ENCODE measurements at places on chromosomes 5 and 9.

DNA sequence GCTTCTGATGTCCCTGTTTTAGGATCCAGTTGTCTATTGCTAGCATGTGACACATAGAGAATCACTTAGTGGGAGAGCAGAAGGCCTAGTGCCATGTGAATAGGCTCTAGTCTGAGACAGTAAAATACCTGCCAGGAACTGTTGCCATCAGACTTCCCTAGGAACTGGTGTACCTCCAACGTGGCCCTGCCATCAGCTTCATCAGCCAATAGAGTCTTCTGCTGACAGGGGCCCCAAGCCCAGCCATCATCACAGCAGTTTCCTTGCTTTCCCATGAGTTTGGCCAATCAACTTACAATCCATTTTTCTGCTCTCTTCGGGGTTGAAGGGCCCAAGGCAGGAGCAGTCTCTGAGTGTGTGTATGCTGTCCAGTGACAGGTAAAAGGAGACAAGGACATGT is 128.4 kb upstream of the ADRA1B start:
- no peak for DNase-seq

DNA sequence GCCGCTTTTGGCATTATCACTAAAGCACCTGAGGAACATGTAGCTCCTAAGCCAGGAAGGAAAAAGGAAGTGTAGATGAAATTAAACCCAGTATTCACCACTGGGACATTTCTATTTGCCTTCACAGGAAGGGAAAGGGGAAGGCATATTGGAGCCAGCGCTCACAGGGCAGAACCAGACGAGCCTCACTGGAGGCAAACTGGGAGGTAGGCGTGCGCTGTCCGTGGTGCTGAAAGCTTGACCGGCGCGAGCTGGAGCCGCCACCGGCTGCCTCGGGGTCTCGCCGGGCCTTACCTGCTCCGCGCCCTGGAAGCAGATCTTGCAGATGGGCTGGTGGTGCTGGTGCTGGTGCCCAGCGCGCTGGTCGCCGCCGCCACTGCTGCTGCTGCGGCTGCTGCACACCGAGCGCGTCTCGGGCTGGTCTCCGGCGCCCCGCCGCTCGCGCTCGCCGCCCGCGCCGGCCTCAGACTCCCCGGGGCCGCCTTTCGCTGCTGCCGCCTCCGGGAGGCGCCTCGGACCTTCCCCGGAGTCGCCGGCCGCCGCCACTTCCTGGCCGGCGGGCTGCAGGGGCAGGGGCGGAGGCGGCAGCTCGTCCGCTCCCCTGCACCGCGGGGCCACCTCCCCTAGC is 732 bp downstream of the MARCHF11 start:
- DNase-seq = peak; percentile 0

DNA sequence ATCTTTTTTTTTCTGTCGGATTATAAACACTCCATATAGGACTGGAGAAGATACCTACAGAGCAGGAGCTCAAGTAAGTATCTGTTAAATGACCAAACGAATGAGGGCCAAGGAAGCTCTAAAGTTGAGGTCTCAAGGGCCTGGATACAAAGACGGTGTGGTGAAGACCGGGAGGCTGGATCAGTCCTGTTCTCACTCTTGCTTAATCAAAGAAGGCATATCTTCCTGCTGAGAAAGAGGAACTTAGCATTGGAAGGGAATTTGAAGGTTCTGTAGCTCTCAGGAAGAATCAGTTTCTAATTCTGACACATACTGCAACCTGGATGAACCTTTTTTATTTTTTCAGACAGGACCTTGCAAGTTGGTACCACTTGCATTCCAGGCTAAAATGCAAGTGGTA is 28.3 kb upstream of the PAX5 start:
- DNase-seq = no peak

- no peak for DNase-seq
Observed at GRCh38 chr5:53590759-53591158, 30.3 kb downstream of the NDUFS4 start.

- no peak for DNase-seq
Observed at GRCh38 chr9:20442461-20443319, 179.6 kb downstream of the MLLT3 start.

DNA sequence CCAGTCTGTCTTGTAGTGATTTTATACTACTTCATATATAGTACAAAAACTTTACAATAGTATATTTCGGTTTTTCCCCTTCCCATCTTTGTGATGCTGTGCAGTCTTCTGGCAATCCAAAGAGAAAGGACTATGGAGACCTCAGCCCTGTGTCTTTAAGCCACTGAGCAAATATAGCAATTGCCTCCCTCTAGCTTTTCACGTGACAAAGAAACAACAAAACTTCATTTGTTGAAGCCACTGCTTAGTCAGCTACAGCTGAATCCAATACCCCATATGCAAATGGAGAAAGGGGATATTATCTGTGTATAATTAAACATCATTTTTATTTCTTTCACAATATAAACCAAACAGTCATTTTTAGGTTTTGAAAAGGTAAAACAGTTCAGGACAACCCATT is 142.8 kb upstream of the STK32A start:
- DNase-seq = no peak

DNA sequence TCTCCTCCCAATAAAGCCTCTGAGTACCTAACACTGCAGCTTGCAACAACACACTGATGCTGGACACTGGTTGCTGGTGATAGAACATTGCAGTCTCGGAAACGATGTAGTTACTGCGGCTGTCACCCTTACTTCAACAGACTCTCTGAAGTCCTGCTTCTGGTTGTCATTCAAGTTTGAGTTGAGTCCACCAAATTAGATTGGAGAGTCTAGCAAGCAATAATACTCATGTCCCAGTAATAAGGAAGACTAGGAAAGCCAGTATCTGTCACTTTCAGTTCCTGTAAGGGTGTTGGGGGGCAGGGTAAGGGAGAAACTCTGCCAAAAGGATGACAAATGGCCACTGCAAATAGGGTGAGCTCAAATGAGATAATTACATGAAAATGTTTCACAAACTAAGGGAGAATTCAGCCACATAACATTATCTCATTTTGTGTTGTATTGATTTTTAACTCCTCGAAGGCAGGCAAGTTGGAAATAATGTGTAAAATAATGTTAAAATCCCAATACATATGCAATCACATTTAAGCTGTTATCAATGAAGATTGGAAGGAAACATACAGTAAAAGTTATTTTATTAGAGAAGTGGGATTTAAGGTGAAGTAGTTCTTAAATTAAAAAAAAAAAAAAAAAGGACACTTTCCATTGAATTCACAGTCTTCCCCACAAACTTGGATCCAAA is 849 bp upstream of the IFT74 start:
- DNase-seq = no peak

DNA sequence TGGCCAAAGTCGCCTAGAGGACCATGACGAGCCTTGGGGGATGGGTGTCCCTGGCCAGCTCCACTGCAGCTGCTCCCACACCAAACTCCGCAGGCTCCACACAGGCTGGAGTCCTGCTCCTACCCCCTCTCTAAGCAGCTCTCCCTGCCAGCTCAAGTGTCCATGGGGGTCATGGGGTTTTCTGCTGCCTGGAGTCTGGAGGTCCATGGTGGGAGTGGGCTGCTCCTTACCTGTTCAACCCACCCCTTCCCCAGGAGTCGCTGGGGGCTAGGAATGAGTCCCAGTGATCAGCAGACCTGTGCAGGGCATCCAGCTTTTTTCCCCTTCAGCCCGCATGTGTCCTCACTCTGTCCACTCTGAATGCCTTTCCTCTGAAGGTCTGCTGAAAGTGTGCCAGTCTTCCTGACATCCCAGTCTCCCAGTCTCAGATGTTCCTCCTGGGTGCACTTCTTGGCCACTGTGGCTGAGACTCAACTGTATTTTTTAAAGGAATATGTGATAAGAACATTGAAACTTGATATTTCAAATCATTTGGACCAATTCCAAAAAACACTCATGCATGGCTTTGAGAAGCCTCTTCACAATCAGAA is 261.3 kb upstream of the ANKH start:
- no peak for DNase-seq

GRCh38 chr5:163846512-163846911 is 341.1 kb downstream of the MAT2B start:
- no peak for DNase-seq

DNA sequence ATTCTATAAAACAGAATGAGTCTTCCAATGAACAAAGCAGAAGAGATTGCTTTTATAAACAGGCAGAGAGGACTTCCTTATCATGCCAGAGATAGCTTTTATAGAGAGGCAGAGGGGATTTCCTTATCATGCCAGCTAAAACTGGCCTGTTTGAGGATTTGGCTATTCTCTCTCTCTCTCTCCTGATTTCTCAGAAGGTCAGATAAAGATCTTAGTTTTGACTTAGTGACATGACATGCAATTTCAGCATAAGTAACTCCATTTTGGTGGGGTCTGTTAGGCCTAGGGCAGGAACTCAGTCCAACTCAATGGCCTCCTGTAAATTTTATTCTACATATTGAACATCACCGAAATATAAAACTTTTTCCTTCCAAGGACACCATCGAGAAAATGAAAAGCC is 31.5 kb upstream of the DENND4C start:
- no peak for DNase-seq

- DNase-seq = no peak
Observed at GRCh38 chr5:11584017-11584416, 320.2 kb downstream of the CTNND2 start.

DNA sequence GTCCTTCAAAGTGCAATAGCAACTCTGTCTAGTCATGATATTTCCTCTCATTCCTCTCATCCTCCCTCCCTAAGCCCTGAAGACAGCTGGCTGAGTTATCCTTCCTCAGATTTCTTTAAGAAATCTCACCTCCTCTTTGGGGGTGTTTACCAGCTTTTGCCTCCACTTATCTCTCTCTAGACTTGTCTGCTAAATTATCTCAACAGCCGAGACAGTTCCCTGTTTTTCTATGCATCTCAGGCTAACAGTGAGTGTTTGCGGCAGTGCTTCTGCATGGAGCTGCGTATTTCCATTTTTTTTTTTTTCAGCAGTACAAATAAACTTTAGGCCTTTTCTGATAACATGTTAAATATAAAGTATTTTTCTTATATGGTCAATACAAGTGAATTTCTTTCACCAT is 20.9 kb downstream of the KCTD16 start:
- DNase-seq = no peak

DNA sequence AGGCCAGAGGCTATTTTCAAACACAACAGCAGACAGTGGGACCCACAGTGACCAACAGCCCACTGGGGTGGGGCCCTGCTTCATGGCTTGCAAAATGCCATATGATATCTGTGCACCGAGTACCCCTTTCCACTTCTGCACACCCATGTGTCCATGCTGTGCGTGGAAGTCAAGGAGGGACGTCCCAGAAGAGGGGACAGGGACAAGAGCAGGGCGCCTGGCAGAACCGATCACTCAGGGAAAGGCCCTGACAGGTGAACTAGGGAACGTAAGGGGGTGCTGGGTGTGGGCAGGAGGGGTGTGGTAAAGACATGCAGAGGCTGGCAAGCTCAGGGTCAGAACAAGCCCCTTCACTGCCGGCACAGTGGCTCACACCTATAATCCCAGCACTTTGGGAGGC is 7.6 kb upstream of the TTLL11 start:
- no peak for DNase-seq

DNA sequence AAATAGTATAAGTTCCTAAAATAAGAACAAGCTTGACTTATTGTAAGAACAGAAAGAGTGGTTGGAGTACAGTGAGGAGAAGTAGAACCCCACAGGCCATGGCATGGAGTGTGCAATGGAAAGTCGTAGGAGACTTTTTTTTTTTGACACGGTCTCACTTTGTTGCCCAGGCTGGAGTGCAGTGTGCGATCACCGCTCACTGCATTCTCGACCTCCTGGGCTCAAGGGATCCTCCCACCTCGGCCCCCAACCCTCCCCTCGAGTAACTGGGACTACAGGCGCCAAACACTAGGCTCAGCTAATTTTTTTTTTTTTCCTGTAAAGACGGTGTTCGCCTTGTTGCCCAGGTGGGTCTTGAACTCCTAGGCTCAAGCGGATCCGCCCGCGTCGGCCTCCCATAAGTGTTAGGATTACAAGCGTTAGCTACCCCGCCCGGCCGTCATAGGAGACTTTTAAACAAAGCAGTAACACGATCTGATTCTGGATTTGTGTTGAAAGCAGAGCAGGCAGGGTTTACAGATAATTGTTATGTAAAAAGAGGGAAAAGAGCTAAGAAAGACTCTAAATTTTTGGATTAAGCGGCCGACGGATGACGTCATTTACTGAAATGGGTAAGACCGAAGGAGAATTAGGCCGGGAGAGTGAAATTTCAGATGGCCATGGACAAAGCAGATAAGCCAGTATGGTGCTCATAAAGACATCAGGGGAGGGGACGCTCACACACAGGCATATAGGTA is 752 bp downstream of the TSTD2 start:
- DNase-seq = no peak

- no peak for DNase-seq
Observed at GRCh38 chr9:127735530-127736185, 564 bp upstream of the TOR2A start.

- no peak for DNase-seq
Observed at GRCh38 chr5:161414037-161414436, 132.5 kb downstream of the GABRB2 start.

- peak; percentile 46 for DNase-seq
Observed at GRCh38 chr9:134065612-134066419, 2.0 kb downstream of the BRD3 start.

DNA sequence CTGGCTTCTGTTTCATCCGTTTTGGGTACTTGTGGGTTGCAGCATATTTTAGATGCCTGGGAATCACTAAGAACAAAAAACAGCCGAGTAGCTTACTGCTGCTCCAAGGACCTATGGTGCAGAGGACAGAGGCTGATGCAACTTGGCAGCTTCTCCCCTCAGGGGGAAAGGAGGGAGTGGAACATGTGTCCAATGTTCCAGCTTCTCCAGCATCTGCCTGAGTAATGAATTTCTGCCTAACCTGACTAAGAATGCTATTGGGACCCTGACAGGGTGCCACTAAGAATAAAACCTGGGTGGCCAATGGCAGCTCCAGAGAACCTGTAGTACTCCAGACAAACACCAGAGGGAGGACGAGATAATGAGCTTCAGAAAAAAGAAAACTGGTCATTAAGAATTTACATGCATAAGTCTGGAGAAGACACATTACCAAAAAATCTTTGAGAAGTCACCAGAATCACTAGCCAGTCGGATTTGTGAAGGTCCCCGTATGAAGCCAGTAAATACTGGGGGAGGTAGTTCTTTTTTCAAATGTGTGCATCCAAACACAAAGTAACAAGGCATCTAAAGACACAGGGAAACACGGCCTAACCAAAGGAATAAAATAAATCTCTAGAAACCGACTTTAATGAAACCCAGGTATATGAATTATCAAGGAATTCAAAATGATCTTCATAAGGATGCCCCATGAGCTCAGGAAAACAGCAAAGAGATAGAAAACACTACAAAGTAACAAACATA is 293.5 kb downstream of the HINT1 start:
- DNase-seq = no peak

Measured in activated gamma-delta T cell treated with anti-CD3 and anti-CD28 coated beads, Interleukin-2, amount 50 U/mL, for 16 hours (primary cell).